G401 (cell line): ENCODE measurements at places on chromosomes 13 and 19.

GRCh38 chr19:31598730-31599238 is 249.5 kb upstream of the TSHZ3 start:
- no peak for DNase-seq

GRCh38 chr19:47494729-47495128 is 10.7 kb upstream of the KPTN start:
- no peak for DNase-seq

DNA sequence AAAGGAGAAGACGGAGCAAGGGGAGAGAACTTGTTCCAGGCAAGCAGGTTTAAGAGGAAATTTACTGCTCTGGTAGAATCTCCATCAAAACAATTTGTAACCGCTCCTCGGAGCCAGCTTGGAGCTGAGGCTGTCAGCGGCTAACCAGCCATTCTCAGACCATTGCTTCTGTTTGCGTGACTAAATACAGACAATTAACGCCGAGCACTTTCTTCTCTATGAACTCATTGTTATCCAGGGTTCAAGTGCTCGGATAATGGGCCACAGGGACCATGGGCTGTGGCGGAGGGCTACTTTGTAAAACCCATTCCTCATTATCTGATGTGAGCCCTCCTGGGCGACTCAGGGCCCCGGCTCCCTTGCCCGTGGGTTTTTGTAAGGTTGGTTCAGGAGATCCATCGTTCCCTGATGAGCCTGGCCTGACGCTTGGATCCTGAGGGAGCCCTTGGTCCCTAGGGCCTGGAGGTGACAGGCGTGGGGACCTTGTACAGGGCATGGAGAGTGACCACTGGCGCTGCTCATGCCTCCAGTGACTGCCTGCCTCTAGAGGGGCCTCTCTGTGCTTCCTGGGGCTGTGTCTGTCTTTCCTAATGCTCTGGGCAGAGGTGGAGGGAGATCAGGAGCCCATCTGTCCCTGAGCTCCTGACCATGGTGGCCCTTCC is 61.5 kb upstream of the ZNF536 start:
- peak; percentile 62 for DNase-seq

DNA sequence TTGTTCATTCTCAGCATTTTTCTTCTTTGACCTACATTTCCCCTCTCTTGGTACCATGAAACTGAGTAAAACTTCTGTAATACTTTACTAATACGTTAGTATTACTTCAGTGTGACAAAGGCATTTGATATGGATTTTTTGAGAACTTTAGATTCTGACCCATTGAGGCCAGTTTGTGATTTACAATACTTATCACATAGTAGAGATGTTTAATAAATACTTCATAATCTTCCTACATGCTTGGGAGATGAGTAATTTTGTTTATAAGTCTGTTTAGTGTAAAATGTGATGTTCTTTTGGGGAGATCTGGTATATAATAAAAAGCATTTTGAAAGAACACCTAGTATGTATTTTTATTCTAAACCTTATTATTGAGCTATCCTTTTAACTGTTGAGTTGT is 29.7 kb downstream of the GTF2F2 start:
- no peak for DNase-seq

DNA sequence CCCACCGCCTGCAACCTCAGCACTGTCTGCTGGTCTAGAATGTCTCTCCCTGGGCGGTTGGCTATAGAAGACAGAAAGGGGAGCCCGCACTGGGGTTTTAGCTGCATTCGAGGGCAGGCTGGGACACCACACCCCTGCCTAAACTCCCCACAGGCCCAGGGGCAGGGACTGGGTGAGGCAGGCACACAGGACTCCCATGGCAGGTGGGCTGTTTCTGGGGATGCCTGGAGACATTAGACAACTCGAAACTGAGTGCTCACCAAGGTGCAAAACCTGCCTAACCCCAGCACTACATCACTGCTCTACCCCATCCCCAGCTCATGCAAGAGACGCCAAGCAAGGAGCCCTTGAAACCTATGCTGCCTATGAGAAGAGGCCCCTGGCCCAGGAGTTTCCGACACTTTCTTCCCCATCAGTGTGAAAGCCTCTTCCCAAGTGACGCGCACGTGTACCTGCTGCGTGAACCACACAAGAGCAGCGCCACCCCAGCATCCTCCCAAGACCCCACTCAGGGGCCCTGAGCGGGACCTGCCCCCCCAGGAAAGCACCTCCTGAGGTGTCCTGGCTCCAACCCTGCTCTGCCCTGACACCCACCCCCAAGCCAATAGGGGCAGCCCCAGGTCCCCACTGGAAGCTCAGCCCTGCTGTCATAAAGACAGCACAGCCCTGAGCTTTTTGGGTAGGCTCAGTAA is 121.2 kb downstream of the TUBA3C start:
- DNase-seq: no peak

GRCh38 chr13:91238036-91238435 is 109.5 kb upstream of the MIR17HG start:
- DNase-seq: no peak
